Hippocampal formation (tissue), 2 donors: ENCODE measurements at places on chromosomes 12 and 14.

GRCh38 chr14:102523569-102524450 is 14.2 kb upstream of the ANKRD9 start:
- DNase-seq, result no peak

DNA sequence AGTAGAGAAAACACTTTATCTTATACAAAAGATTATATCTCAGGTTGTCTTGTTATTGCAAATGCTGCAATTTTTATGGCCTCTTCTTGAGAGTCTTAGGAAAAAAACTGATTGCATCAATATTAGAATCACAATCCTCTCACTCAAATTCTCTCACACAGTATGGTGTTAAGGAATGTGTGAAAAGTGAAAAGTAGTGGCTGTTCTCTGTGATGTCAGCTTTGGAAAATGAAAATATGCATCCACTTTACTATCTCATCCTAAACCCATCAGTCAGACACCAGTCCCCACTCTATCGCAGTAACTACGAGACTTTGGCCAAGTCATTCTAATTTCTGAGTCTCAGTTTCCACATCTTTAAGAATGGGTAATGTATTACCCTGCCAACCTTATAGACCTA is 32.6 kb upstream of the NTF3 start:
- DNase-seq, result no peak

- DNase-seq, result no peak
Observed at GRCh38 chr12:100992194-100992593, 197.6 kb downstream of the ANO4 start.

DNA sequence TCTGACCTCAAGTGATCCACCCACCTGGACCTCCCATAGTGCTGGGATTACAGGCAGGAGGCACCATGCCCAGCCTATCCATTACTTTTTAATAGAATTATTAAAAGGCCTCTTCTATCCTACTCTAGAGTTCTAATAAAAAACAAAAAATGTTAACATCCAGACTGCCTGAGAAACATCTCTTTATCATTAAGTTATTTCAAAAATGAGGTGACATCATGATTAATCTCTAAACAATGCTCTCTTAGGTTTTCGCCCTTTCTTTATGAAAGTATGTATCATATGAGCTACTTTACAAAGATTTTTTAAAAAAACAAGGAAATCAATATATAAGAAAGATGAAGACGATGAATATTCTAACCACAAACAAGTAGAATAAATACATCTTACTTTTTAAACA is 52.6 kb downstream of the FGD6 start:
- no peak for DNase-seq

GRCh38 chr12:39958377-39958776 is 147.5 kb downstream of the SLC2A13 start:
- DNase-seq, result no peak

GRCh38 chr14:23352506-23353432 is at the start of gene SLC22A17:
Gene SLC22A17, minus strand, starts transcription at chr14:23352887.
- DNase-seq, result peak; percentile 84

- DNase-seq, result no peak
Observed at GRCh38 chr14:98926801-98927200, 345.2 kb downstream of the BCL11B start.

- DNase-seq, result no peak
Observed at GRCh38 chr12:27826076-27826475, 46.0 kb upstream of the MANSC4 start.

DNA sequence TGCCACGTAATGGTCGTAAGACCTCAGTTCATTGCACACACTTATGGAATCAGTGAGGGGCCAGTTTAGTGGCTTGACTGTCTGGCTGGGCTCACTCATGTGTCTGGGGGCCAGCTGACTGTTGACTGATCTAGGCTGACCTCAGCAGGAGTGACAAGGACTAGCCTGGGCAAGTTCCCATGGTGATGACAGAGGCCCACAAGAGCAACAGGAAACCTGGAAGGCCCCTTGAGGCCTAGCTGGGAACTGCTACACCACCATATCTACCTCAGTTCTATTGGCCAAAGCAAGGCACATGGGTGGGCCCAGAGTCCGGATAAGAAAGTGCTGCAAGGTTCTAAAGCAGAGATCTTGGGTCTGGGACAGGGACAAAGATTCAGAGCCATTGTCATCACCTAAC is 21.3 kb upstream of the RFLNA start:
- DNase-seq, result no peak

- no peak for DNase-seq
Observed at GRCh38 chr12:27185234-27186021, 58.7 kb upstream of the STK38L start.
